ENCODE measurements at places on chromosomes 12 and 14.

GRCh38 chr12:92324849-92325500 is 179.3 kb upstream of the BTG1 start:
- DNase-seq: no peak

DNA sequence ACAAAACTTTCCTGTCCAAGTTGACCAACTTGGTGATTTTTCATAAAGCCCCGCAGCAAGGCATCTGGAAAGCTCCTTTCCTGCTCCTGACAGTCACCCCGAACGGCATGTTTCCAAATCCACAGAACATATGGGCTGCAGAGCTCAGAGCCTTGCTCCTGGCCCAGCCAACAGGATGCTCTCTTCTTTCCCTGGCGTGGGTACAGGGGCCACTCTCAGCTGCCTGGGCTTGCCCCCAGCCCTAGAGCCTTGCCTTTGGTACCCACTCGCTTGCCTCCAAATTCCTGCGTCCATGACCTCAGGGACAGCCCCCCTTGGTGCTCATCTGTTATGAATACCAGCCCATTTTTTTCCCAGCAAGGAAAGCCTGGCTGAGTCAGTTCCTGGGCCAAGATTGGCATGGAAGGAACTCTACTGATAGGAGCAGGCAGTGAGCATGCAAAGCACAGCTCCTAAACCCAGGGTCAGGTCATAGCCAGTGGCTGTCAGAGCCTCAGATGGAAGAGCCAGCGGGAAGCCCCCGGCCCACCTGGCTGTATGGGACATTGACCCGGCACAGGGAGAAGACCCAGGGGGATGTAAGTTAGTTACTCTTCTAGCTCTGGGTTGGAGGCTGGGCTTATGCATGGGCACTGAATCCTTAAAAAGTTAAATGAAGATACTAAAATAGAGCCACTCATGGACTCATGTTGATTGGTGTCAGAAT is 105.3 kb upstream of the RTL1 start:
- no peak for DNase-seq

- DNase-seq: no peak
These were observed 52.9 kb downstream of the ISCA2 start for GRCh38 chr14:74546416-74546815.

DNA sequence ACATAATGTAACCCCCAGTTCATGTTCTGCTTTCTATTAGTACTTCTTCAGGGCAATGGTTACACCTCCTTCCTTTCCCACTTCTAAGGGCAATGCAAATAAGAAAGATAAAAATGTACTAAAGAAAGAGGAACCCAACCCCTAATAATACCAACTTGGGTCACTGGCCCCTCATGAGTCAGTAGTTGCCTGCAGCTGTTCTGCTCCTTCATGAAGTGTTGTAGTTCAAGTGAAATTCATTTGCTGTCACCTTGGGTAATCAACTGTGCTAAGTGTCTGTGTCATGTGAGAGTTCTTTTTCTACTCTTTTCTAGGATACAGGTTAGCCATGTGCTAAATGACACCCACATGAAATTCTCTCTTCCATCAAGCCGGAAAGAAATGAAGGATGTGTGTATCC is 91.8 kb downstream of the PLXNC1 start:
- no peak for DNase-seq

DNA sequence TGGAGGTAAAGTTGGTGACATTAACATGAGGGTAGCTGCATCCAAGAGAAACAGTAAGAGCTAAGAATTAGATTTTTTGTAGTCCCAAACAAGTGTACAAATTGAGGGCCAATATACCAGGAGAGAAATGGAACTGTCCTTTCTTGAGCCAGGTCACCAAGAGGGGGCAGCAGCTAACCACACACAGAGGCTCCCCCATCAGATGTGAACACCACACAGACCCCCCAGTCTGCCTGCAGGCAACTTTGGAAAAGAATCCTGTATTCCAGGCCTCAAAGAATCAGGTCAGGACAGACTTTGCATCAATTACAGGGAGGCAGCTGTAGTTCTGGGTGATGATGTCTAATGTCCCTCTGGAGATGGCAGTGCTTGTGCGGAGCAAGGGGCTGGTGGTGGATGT is 77.9 kb downstream of the SPTB start:
- no peak for DNase-seq

- peak; percentile 40 for DNase-seq
These were observed 232.6 kb downstream of the FLRT2 start for GRCh38 chr14:85762526-85762925.

DNA sequence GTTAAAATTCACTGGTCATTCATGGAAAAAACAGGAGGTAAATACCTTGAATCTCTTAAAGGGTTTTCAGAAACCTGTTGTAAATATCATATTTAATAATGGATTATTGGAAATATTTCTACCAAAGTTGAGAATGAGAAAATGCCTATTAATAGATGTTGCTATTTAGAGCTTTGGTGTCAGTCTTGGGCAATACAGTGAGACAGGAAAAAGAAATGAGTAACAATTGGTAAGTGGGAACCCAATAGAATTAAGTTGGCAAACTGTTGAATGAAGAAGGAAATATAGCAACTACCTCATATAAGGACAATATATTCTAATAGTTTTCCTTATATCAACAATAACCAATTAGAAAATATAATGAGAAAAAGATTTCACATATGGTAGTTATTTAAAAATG is 78.0 kb downstream of the ATF7IP start:
- no peak for DNase-seq

GRCh38 chr12:65609359-65609771 is 214.9 kb upstream of the HMGA2 start:
- DNase-seq: no peak

GRCh38 chr12:98294051-98294805 is 221.2 kb upstream of the TMPO start:
- DNase-seq: no peak

DNA sequence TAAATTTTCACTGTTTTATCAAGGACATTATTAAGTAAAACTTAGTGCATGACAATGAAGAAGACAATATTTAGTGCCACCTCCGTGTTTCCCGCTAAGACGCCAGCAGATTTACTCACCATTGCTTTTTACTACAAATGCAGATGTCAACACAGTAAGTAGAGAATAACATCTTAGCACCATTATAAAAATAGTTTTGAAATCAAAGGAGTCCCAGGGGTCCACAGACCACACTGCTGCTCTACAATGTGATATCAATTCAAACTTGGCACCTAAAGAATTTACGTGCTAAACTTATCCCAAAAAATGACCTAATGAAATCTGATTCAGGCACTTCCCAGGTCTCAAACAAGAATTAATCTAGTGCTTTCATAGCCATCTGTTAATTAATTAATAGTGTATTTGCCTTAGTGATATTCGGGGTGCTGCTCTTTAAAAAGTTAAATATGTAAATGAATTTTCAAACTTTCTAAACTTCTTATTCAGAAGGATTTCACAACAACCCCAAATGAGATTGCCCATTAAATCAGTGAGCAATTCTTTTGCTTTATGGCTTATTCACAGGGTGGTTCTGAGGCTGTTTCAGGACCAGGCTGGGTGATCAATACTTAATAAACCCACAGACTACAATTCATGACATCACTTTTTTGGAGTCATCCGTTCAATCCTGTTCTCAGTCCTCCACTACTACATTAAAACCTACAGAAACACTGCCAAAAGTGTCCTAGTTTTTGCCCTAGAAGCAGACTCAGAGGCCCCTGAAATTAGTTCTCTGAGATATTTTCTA is 161.3 kb upstream of the LMNTD1 start:
- DNase-seq: no peak

DNA sequence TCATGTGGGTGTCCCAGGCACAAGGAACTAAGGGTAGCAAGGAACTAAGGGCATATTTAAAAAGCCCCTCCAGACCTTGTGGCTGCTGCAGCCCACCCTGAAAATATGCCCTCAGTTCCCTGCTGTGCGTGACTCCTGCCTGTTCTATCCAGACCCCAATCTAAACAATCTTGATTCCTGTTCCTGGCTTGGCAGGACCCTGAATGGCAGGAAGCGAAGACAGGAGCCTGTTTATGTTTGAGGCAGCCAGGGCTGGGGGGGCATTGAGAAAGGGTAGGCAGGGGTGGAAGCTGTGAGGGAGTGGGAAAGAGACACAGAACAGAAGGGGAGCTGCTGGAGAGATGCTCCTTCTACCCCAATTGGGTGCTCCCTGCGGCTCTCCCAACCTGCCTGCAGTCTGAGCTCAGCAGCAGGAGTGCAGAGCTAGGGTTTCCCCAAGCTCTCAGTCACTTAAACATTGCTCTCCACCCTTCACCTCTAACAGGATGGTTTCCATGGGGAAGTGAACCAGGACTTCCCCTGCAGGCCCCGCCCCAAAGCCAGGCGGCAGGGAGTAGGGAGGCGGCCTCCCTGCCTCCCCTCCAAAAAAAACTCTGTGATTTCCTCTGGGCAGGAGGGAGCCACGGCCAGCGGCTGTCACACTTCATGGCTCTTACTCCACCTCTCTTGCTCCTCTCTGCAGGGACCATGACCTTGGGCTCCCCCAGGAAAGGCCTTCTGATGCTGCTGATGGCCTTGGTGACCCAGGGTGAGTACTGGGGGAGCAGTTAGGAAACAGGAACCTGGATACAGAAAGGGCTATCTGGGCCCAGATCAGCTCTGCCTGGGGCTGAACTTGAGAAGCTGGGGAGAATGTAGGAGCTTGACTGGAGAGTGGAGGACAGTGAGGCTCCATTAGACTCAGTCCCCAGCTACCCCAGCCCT is 4.7 kb downstream of the ACVRL1 start:
- no peak for DNase-seq
